ENCODE measurements at places on chromosomes 6 and 20.
A peak's percentile ranks its signal among the peaks of the same experiment; 100 is the strongest.

- DNase-seq = no peak
Observed at GRCh38 chr6:30216096-30216495, 2.9 kb upstream of the TRIM26 start.

DNA sequence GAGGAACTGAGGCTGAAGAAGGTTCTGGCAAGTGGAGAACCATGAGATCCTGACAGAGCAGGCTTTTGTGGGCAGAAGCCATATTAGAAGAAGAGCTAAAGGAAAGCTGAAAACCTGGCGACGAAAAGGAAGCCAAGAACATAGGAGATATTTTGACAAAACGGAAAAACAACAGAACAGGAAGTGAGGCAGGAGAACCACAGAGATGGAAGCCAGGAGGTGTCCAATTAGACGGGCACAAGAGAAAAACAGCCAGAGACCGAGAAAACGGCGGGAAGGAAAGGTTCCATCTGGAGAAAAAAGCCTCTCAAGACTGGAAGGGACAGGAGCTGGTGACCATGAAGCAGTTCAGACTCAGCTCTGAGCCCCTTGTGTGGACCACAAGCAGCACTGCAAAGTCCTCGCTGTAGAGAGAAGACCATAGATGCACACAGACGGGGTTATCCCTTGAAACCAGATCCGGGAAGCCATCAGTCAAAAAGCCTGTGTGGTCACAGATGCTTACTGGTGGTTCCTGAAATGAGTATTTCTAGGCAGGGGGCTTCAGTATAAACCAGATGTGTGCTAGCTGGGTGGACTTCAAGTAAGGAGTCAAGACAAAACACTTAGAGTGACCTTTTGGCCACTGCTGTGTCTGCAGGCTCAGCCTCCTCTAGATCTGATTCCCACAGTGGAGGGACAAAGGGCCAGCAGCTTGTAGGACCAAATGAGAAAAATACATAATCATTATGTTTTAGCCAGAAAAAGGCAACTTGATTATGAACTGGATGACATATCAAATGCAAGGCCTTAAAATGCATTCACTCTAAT is 30.7 kb downstream of the SSR1 start:
- no peak for DNase-seq

GRCh38 chr20:23303325-23304102 is 47.1 kb upstream of the NXT1 start:
- no peak for DNase-seq

- no peak for DNase-seq
Observed at GRCh38 chr20:2760297-2760951, 40.0 kb downstream of the CPXM1 start.

GRCh38 chr6:146526192-146526591 is 17.4 kb upstream of the RAB32 start:
- peak; percentile 56 for DNase-seq

DNA sequence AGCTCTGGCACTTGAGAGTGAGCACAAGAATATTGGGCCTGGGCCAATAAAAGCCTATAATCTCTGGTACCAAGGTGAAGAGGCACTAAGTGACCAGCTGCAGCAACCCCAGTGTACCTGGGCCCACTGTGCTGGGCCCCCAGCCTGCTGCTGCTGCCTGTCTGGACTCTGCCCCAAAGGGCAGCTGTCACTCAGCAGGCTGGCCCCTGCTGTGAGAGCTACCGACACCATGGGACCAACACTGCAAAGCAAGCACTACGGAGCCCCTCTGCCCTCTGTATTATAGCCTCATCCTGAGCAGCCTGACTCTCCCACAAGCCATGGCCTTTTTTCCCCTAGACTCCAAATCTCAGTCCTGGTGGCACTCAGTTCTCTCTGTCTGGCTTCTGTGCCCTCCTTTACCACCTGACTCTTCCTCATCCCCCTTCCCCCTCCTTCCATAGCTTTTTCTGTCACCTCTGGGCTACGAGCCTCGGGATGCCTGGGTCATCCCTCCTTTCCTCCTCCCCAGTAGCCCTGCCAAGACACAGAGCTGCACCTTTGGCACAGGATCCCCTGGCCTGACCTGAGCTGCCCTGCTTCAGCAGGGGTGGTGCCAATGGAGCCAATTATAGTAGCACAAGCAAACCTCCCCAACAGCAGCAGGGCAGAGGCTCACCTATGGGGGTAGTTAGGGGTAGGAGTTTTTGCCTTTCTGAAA is 14.2 kb downstream of the RRP36 start:
- no peak for DNase-seq

DNA sequence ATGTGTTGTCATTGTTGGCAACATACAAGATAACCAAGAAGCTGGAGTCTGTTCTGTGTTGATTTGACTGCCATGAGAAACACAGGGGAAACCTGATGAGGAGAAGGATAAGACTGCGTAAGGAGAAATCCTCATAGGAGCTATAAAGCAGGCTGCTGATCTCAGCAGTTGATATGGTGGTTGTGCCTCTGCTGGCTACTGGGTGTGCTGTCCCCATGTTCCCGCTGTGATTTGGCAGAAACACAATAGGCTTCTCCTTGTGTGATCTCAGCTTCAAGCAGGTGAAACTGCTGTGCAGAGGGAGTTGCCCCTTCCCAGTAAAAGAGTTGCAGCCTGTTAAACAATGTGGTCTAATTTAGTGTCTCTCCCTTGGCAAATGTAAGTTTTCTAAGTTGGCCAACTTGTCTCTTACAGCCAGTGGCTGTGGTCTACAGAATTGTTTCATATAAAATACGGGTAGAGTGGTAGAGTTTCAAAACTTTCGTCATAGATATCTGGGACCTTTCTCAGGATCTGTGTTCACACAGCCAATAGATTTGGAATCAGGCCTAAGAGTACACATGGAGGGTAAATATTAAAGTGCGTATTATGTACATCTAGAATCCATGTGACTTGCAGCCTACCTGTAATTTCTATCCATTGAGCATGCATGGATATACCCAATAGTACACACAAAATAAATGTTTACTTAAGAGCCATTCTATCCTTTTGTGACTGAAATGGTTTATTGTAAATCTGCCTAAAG is 78.4 kb downstream of the RNF144B start:
- DNase-seq = no peak

DNA sequence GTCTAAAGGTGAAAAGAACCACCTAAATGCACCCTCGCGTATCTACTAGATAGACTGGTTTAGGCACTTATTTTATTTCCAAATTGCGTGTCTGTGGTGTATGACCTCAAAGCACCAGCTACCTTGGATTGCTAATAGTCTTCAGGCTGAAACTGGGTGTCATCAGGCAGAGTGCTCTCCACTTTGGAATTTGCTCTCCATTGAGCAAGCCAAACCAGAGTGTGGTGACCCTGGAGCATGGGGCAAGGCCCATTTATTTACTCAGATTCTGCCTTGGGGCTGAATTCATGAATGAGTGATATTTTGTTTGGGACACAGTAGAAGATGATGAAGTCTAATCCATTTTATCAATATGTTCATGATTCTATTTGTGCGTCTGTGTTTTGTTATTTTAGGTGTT is 812.8 kb upstream of the SLC35B3 start:
- no peak for DNase-seq

- DNase-seq = peak; percentile 30
Observed at GRCh38 chr6:137740091-137740755, 126.8 kb upstream of the TNFAIP3 start.

DNA sequence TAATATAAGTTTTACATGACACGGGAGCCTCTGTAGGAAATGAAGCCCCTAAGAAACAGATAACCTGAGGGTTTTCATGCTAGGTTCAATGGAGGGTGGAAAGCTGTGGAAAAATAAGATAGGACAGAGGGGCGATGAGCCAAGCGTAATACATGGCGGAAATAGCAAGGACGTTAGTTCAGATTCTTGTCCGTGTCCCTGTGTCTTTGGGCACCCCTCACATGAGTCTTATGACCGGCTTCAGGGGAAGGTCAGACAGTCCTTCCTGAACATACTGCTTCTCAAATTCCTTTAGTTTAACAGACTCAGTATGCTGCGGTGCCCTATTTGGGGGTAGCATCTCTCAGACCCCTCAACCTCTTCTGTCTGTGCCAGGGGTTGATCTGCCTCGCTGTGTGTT is 20.8 kb downstream of the EFCAB8 start:
- DNase-seq = no peak

GRCh38 chr6:146909886-146910285 is 294.3 kb upstream of the STXBP5 start:
- DNase-seq = no peak

DNA sequence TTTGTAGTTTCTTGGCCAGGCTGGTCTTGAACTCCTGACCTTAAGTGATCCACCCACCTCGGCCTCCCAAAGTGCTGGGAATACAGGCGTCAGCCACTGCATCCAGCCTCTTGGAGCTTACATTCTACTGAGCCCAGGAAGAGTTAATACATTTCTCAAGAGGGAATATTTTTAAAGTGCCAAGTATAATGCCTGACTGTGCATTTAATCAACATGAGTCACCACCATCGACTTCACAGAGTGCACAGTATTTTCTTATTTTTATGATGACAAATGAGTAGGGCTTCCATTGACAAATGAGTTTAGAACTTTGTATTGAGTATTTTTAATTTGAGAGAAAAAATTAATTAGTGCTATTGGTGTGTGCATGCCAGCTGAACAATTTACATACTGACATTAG is 72.2 kb downstream of the SASH1 start:
- DNase-seq = peak; percentile 85

DNA sequence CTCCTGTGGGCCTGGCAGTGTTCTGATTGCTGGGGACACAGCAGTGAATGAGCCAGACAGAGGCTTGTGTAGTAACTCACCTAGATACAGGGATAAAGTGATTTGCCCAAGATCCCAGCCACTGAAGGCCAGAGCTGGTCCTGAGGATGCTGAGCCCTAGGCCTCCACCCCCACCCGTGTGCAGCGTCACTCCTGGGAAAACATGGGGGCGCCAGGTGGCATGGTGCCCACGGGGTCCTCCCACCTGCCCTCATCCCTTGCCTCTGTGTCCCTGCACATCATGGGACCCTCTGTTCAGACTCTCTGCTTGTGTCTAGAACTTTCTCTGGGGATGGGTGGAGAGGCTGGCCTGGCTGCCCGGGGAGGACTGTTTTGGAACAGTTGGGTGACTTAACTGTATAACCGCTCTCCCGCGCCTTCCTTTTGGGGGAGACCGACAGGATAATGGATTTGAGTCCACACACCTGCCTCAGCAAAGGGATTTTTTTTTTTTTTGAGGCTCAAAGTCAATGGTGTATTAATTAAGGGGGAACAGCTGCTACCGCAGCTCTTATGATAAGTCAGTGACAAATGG is 19.6 kb downstream of the LEMD2 start:
- no peak for DNase-seq

- DNase-seq = no peak
Observed at GRCh38 chr20:58492074-58492718, 23.0 kb downstream of the APCDD1L start.

- DNase-seq = no peak
Observed at GRCh38 chr20:61191096-61191495, 61.0 kb upstream of the CDH4 start.

DNA sequence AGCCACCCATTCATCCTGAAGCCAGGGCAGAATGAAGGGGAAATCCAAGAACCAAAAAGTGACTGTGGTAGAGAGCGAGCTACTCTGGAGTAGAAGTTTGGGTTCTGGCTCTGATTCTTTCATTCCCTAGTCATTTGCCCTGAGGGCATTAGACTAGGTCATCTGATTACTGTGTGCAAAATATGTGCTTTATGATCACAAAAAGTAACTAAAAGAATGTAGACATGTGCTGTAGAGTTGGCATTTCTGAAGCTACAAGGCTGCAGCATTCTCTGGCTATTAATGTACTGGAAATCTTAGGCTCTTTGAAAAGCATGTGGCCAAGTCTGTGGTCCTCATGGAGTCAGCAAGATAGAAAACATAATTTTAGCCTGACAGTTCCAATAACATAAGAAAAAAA is 94.2 kb downstream of the TBC1D7 start:
- DNase-seq = no peak

- DNase-seq = no peak
Observed at GRCh38 chr20:11352041-11352440, 565.7 kb upstream of the BTBD3 start.

DNA sequence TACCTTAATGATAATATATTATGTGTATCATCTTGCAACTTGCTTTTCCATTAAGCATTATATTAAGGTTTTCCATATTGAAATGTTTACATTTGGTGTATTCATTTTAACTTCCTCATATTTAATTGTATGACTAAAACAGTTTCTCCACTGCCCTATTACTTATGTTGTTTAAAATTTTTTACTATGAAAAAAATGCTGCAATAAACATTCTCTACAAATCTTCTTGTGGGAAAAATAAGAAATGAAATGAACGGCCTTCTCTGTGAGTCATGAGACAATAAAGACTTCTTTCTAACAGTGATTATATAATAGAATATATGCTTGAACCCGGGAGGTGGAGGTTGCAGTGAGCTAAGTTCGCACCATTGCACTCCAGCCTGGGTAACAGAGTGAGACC is 25.5 kb downstream of the FASTKD5 start:
- DNase-seq = no peak

GRCh38 chr20:59006167-59006863 is 739 bp downstream of the CTSZ start:
- DNase-seq = no peak

- DNase-seq = no peak
Observed at GRCh38 chr6:57246307-57246706, 24.2 kb upstream of the RAB23 start.

GRCh38 chr6:99879431-99879830 is 114.6 kb downstream of the MCHR2 start:
- DNase-seq = no peak

DNA sequence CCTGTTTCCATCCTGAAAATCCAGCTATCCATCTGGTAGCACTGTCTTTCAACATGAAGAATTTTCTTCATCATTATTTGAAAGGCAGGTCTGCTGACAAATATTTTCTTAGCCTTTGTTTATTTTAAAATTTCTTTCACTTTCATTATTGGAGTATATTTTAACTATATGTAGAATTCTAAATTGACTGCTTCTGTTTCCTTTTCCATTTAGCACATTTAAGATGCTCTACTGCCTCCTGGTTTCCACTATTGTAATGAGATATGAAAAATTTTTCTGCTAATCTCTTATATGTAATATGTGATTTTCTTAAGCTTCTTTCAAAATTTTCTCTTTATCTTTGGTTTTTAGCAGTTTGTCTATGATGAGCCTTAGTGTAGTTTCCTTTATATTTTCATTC is 97.3 kb downstream of the TBC1D32 start:
- no peak for DNase-seq

DNA sequence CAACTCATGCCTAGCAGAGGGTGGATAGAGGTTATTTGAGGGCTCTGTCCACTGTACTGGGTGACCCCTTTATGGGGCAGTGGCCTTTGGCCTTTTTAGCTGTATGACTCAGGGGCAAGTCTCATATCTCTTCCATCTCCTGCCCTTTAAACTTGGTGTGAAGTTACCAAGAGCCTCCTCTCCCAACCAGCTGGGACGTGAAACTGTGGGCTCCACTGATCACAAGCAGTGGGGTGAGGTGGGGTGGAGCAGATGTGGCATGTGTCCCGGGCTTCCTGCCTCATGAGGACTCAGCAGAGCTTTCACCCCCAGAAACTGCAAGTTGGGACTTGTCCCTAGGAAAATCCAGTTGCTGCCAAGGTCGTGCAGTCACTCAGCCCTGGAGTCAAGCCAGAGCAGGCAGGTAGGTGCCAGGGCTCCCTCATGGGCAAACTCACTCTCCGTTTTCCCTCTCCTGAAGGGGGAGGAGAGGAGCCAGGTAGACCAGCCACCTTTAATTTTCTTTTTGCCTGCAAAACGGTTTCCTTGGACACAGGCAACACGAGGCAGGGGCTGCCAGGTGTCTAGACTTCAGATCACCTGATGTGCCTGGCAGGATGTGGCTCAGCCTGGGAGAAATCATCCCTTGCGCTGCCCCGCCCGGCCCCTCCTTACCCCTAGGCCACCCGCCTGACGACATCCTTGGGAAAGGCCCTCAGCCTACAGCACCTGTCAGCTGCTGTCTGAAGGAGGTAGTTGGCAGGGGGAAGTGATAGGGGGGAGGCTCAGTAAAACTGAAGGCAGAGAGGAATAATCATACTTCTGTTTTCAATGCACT is 4.0 kb downstream of the CDKN1A start:
- no peak for DNase-seq

Measured in fibroblast of pulmonary artery (primary cell).